LHCN-M2 (cell line): ENCODE measurements at places on chromosomes 13 and 19. TPM values are rescaled to one million over a fixed set of nuclear protein-coding genes. Genes with fewer than 3 reads are reported as not detected.

- no peak for DNase-seq
These were observed 675.9 kb downstream of the UQCRFS1 start for GRCh38 chr19:28537079-28537478.

DNA sequence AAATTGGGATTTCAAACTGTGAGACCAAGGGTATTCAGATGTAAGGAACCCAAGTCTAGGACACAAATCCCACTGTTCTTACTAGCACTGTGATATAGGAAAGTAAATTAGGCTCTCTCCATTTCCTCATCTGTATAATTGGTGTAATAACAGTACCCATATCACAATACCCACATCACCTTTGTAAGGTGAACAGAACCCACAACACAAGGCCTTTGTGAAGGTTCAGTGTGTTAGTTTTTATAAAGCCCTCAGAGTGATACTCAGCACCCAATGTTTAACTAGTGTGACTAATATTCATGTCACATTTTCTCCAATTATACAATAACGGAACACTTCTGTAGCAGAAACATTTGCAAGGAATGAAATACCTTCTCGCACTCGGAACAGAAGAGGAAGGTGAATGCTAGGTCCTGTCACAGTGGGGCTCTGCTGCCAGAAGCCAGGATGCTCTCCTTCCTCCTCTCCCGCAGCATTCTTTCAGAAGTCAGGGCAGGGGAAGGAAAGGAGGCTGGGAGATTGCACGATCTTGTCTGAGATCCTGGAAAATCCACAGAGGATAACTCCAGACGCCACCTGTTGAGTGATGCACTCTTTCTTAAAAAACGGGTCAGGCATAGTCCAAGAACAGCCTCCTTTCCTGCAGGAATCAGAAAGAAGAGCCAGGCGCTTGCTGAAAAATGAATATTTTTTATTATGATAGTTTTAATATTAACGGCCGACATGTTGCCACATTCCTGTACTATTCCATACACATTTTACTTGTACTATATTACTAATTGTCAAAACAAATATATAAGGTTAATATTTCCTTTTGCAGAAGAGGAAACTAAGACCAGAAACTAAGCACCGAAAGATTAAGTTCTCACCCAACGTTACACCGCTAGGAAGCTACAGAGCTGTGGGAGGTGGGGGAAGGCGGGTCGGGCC lies 762 bp downstream of the ZNF45 start:
- DNase-seq, result peak; percentile 37

GRCh38 chr13:40440990-40441820 lies 225.2 kb downstream of the FOXO1 start:
- DNase-seq, result peak; percentile 83

GRCh38 chr13:93446238-93446637 lies 219.6 kb downstream of the GPC6 start:
- DNase-seq, result no peak

GRCh38 chr19:9144920-9145319 lies 4.7 kb downstream of the ZNF317 start:
- peak; percentile 25 for DNase-seq

- DNase-seq, result peak; percentile 45
These were observed 170.6 kb downstream of the FLT1 start for GRCh38 chr13:28324181-28324789.

DNA sequence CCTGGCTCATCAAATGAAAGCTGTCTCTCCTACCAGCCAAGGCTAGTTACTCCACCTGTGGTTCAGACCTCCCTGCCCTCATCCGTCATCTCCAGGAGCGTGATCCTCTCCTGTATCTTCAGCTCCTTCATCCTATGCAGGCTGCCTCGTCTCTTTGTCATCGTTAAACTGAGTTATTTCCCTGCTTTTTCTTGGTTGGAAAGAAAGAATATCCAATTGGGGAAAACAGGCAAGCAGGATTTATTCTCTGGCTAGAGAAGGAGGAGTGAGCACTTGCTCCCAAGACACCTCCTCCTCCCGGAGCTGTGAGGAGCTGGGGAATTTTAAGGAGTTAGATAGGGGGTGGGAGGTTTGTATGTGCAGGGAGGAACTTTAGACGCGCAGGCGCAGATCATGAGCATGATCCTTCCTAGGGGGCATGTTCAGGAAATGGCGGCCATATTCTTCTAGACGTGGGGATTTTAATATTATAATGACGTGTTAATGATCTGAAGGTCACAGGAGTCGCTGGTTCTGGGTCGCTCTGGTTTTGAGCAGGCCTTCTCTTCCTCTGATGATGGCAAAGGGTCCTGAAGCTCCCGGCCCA lies 156.4 kb upstream of the KL start:
- DNase-seq, result no peak

- DNase-seq, result no peak
These were observed 11.3 kb downstream of the NMRK2 start for GRCh38 chr19:3944018-3944721.

DNA sequence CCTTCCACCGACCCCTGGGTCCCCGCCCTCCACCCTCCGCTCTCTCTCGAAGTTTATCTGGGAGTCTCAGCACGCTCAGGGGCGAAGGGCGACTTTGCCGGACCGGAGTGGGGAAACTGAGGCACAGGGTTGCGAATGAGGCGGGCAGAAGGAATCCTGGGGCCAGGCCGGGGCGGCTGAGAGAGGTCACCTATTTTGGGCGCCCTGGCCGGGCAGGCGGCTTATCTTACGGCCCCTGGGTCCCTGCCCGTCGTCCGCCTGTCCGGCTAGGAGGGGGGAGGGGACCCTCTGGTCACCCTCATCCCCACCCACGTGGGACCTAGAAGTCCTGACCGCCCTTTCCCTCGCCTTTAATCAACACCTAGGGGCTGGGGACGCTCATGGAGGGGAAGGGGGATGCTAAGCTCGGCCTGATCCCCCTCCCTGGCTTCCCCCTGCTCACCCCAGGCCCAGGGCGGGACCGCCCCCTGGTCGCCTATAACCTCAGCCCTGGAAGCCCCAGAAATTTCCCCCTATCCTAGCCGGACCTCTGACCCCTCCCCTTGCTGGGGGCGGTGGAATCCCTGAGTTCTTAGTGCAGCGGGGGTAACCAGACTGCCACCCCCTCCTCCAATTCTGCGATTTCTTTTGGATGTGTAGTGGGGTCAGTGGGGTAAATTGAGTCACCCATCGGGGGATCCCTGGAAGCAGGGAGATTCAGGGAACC lies 556 bp downstream of the TRIP10 start:
- peak; percentile 9 for DNase-seq

DNA sequence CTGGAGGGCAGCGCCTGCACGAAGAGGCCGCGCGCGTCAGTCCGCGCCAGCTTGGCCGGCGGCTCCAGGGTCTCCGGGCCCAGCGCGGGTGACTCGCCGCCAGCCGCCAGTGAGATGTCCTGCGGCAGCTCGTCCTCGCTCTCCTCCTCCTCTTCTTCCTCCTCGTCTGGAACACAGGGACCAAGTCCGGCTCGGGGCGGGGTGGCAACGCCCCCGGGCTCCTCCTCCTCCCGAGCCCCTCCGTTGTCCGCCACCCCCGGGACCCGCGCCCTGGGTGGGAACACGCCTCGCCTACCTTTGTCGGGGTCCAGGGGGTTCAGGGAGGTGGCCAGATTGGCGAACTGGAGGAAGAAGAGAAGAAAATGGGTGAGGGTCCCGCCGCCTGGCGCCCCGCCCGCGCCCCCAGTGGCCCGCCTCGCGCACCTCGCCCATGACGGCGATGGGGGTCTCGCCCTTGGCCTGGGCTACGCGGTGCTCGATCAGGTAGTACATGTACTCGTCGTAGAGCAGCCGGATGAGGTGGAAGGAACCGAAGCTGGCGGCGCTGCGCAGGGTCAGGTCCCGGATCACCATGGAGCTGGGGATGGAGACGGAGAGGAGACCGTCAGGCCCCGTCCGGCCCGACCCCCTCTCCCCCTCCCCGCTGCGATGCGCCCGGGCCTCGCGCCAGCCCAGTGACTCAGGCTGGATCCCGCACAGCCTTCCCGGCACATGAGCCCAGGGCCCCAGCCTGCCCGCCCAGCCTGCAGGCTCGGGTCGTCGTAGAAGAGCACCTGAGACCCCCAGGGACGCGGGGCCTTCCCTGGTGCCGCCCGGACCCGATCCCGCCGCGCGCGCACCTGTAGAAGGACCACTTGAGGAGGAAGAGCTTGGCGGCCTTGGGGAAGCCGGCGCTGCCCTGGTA lies 10.6 kb downstream of the DCAF15 start:
- DNase-seq, result no peak

DNA sequence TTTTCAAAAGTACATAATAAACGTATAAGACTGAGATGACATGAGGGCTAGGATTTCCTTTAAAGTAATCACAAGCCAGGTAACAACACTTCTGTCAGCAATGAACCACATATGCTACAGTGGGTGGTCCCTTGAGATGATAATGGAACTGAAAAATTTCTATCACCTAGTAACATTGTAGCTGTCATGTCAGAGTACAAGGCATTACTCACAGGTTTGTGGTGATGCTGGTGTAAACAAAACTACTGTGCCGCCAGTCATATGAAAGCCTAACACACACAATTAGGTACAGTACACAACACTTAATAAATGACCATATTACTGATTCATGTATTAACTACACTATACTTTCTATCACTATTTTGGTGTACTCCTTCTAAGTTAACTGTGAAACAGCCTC lies 36.8 kb downstream of the MIPEP start:
- no peak for DNase-seq

- peak; percentile 39 for DNase-seq
These were observed 1551.8 kb downstream of the SLITRK1 start for GRCh38 chr13:82330499-82330898.

The CBLC gene
- total RNA-seq, result not detected in 2 replicates

The GRAMD1A gene
- total RNA-seq, result 22.5 and 24.1 TPM in 2 replicates

The METTL21C gene
- total RNA-seq, result not detected in 2 replicates

The NUCB1 gene
- 213 and 221 TPM in 2 replicates for total RNA-seq

The NDFIP2 gene
- 39.7 and 44.1 TPM in 2 replicates for total RNA-seq
